Cardiac muscle cell (in vitro differentiated cells and primary cell): ENCODE measurements at places on chromosomes 7 and 10.
A peak's percentile ranks its signal among the peaks of the same experiment; 100 is the strongest.

- H3K36me3 ChIP-seq = no peaks in the 10 kb centered on the region
- no peak for DNase-seq
- no peaks in the 10 kb centered on the region for H3K4me1 ChIP-seq
- H3K27me3 ChIP-seq = no peaks in the 10 kb centered on the region
- H3K27ac ChIP-seq = no peak overlapping the region
- no peak overlapping the region for H3K4me3 ChIP-seq
Observed at GRCh38 chr7:145718129-145718528, 398.5 kb upstream of the CNTNAP2 start.

DNA sequence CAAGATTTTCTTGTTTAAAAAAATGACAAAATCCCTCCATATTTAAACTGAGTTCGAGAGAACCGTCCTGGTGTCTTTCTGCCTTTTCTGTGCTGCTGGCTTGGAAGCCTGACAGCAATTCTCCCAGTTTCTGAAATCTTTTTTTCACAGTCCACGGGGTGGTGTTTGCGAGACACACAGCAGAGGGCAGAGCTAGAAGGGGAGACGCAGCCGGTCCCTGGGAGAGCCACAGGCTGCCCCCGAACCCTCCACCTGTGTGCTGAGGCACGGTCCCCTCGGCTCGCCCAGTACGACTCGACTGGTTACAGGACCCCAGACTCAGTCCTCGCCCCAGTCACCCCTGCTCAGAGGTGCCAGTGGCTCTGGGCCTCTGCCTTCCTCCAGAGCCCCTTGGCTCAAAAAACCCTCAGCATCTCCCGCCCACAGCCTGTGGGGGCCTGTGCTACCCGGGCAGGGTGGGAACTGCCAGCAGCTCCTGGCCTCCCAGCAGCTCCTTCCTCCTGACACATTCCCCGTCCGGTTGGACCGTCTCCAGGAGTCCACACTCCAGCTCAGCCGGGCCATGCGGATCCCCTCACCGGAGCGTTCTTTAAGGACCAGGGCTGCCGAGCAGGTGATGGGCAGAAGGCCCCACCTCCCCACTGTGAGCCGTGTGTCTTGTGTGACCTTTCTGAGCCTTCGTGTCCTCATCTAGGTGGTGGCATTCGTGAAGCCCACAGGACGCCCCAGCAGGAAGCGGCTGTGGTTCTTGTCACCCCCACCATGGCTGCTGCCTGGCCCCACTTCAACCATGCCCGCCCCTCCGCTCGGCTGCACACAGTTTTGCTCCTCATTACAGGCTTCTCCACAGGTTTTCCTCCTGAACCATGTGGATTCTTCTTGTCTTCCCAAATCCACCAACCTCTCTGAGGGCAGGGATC is 52.3 kb upstream of the EN2 start:
- H3K27ac ChIP-seq = no peak overlapping the region
- no peak overlapping the region for H3K4me3 ChIP-seq
- peaks cover 62% of the 10 kb centered on the region for H3K27me3 ChIP-seq
- H3K4me1 ChIP-seq = no peaks in the 10 kb centered on the region
- peak; percentile 10 for DNase-seq

GRCh38 chr10:32237644-32238345 is 109.2 kb downstream of the EPC1 start:
- H3K27ac ChIP-seq = no peak overlapping the region
- no peak overlapping the region for H3K4me3 ChIP-seq
- H3K4me1 ChIP-seq = no peaks in the 10 kb centered on the region
- H3K27me3 ChIP-seq = no peaks in the 10 kb centered on the region
- peak; percentile 23 for DNase-seq

GRCh38 chr7:39954694-39955093 is 4.6 kb downstream of the CDK13 start:
- no peak for DNase-seq
- no peak overlapping the region for H3K4me3 ChIP-seq
- H3K36me3 ChIP-seq = no peaks in the 10 kb centered on the region
- no peak overlapping the region for H3K27ac ChIP-seq

DNA sequence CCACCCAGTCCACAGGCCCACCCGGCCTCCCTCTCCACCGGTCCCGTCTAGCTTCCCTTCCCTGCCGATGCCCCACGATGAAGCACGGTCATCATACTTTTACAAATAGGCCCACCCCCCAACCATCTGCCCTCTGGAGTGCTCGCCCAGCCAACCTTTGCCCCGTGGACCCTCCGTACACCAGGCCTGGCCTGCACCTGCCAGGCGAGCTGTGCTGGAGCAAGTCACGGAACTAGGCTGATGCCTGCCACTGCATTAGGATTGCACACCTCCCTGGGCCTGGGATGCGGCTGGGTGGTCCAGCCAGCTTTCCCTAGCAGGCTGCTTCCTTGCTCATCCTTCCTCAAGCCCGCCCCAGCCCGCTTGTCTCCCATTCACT is 44.7 kb downstream of the PPIF start:
- H3K27ac ChIP-seq = peak overlapping the region; percentile 20
- no peaks in the 10 kb centered on the region for H3K27me3 ChIP-seq
- no peak for DNase-seq
- peaks cover 2% of the 10 kb centered on the region for H3K36me3 ChIP-seq
- peaks cover 19% of the 10 kb centered on the region for H3K4me1 ChIP-seq

DNA sequence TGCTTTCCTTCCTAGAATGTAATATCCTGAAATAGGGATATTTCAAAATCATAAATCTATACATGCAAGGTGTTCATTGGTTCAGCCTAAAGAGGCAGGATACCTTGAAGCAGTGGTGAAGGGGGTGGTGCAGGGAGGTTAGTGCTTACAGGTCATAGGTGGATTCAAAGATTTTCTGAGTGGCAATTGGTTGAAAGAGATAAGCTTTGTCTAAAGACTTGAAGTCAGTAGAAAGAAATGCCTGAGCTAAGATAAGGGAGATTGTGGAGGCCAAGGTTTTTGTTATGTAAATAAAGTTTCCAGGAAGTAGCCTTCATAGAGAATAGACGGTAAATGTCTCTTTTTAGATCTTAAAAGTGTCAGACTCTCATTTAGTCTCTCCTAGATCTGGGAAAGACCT is 741.2 kb upstream of the ZWINT start:
- H3K27ac ChIP-seq = no peak overlapping the region
- no peak for DNase-seq
- no peaks in the 10 kb centered on the region for H3K36me3 ChIP-seq

- H3K4me3 ChIP-seq = no peak overlapping the region
- no peaks in the 10 kb centered on the region for H3K27me3 ChIP-seq
- no peaks in the 10 kb centered on the region for H3K4me1 ChIP-seq
- no peaks in the 10 kb centered on the region for H3K36me3 ChIP-seq
- no peak overlapping the region for H3K27ac ChIP-seq
Observed at GRCh38 chr10:43424416-43424815, 12.5 kb upstream of the ZNF487 start.

DNA sequence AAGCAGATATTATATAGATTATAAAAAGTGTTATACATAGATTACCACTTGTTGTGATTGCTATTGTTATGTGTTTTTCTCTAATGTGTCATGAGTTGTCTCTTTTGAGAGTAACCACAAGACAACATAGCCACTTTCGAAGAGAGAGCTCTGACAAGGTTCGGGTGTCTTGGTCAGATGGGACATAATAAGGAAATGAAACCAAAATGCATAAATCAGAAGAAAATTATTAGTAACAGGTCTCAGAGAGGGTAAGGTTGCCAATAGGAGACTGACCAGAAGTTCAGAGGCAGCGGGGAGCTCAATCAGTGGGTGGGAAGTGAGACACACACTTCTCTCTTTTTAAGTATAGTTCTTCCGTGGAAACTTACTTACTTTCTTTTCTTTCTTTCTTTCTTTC is 639.2 kb upstream of the POT1 start:
- no peak overlapping the region for H3K4me3 ChIP-seq
- H3K27me3 ChIP-seq = no peaks in the 10 kb centered on the region
- no peak overlapping the region for H3K27ac ChIP-seq
- no peaks in the 10 kb centered on the region for H3K4me1 ChIP-seq
- DNase-seq = no peak

- no peak for DNase-seq
- H3K27me3 ChIP-seq = peaks cover 15% of the 10 kb centered on the region
- no peak overlapping the region for H3K27ac ChIP-seq
- H3K36me3 ChIP-seq = no peaks in the 10 kb centered on the region
Observed at GRCh38 chr7:61111-61510, 131.3 kb upstream of the FAM20C start.

GRCh38 chr7:69823151-69823744 is 225.0 kb downstream of the AUTS2 start:
- no peak overlapping the region for H3K27ac ChIP-seq
- no peaks in the 10 kb centered on the region for H3K27me3 ChIP-seq
- peaks cover 29% of the 10 kb centered on the region for H3K4me1 ChIP-seq
- H3K4me3 ChIP-seq = no peak overlapping the region
- DNase-seq = no peak

- no peaks in the 10 kb centered on the region for H3K36me3 ChIP-seq
- no peaks in the 10 kb centered on the region for H3K4me1 ChIP-seq
- DNase-seq = no peak
- no peak overlapping the region for H3K4me3 ChIP-seq
- no peak overlapping the region for H3K27ac ChIP-seq
- H3K27me3 ChIP-seq = peaks cover 100% of the 10 kb centered on the region
Observed at GRCh38 chr10:49397036-49397999, 1.4 kb upstream of the DRGX start.

- H3K36me3 ChIP-seq = no peaks in the 10 kb centered on the region
- no peak for DNase-seq
- H3K27ac ChIP-seq = no peak overlapping the region
- no peaks in the 10 kb centered on the region for H3K27me3 ChIP-seq
- no peaks in the 10 kb centered on the region for H3K4me1 ChIP-seq
- H3K4me3 ChIP-seq = no peak overlapping the region
Observed at GRCh38 chr7:158048569-158048968, 539.1 kb downstream of the PTPRN2 start.

DNA sequence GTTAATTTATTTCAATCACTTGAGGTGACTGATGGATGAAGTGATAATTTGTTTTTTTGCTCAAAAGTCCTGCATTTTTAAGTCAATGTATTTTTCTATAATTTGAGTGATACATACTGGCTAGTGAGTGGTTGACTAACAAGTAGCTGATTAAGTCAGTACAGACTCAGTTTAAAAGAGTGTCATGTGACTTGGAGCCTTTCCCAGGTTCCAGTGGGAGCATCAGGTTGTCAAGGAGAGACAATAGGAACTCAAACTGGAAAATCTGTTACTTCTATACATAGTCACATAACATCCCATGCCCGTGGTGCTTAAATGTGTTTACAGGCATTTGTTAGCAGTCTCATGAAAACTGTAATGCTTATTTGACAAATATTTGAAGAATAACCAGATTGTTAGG is 154.7 kb downstream of the ANK3 start:
- no peak overlapping the region for H3K27ac ChIP-seq
- peaks cover 22% of the 10 kb centered on the region for H3K4me1 ChIP-seq
- DNase-seq = peak; percentile 55
- H3K27me3 ChIP-seq = no peaks in the 10 kb centered on the region
- no peaks in the 10 kb centered on the region for H3K36me3 ChIP-seq

DNA sequence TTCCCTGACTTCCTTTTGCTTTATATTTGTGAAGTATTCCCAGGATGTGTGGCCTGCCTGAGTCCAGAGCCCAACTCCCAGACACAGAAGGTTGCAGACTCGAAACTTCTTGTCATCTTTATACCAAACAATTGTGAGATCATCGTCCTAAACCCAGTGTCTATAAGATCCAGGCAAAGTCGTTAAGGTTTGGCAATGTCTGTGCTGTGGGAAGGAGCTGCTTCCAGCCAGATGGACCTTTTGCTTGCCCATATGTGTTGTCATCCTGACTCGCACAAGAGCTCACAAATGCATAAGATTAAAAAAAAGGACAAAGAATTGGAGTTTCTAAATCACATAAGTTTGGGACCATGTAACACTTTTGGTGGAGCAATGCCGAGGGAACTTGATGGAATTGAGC is 37.0 kb downstream of the WNT2 start:
- peaks cover 44% of the 10 kb centered on the region for H3K36me3 ChIP-seq
- peak overlapping the region; percentile 56 for H3K27ac ChIP-seq
- DNase-seq = no peak
- no peak overlapping the region for H3K4me3 ChIP-seq
- no peaks in the 10 kb centered on the region for H3K27me3 ChIP-seq
- H3K4me1 ChIP-seq = peaks cover 60% of the 10 kb centered on the region

- H3K4me3 ChIP-seq = no peak overlapping the region
- no peak for DNase-seq
- peak overlapping the region; percentile 11 for H3K27ac ChIP-seq
Observed at GRCh38 chr10:78937800-78938694, 130.7 kb upstream of the ZMIZ1 start.

DNA sequence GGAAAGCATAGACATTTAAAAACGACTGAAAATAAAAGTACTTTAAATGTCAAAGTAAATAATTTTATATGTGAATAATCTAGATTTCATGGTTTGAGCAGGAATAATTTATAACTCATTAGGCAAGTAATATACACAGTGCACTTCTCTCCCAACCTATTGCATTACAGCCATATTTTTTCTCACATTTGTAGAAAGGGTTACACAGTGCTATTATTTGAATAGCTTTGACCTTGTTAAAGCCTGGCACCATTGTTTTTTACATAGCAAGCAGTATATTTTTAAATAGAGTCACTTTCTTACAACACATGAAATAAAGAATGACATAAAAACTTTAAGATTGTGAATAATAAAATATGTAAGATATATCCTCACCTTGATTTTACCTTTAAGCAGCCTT is 969 bp downstream of the PPP1R3A start:
- peaks cover 24% of the 10 kb centered on the region for H3K4me1 ChIP-seq
- H3K27me3 ChIP-seq = no peaks in the 10 kb centered on the region
- no peak for DNase-seq
- H3K27ac ChIP-seq = peak overlapping the region; percentile 82
- peak overlapping the region; percentile 48 for H3K4me3 ChIP-seq
- H3K36me3 ChIP-seq = no peaks in the 10 kb centered on the region

- H3K27me3 ChIP-seq = no peaks in the 10 kb centered on the region
- H3K4me3 ChIP-seq = no peak overlapping the region
- H3K27ac ChIP-seq = peak overlapping the region; percentile 59
- peaks cover 15% of the 10 kb centered on the region for H3K4me1 ChIP-seq
Observed at GRCh38 chr7:134669845-134670373, 23.3 kb downstream of the BPGM start.

DNA sequence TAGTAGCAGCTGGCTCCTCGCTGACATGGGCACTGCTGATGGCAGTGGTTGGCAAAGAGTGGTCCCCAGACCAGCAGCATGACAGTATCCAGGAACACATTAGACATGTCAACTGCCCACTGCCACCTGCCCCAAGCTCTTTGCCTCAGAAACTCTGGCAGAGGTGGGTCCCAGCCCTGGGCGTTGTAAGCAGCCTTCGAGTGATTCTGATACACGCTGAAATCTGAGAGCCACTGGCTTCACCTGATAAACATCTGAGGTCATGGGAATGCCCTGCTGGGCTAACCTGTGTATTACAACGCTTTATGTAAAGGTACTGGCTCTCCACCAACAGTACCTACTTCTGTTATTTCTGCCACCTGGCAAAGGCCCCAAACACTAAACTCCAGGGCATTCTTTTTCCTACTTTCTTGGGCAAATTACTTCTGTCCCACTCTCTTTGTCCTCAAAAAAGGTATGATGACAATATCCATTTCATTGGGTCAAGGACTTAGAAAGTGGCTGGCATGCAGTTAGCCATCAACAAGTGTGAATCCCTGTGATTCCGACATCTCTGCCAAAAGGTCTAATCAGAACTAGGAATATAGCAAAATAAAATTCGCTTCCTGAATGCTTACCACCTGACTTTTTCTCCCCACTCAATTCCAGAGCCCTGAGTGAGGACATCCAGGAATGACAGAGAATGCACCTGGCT is 9.2 kb downstream of the SGMS1 start:
- no peak overlapping the region for H3K4me3 ChIP-seq
- no peaks in the 10 kb centered on the region for H3K36me3 ChIP-seq
- H3K4me1 ChIP-seq = peaks cover 34% of the 10 kb centered on the region
- H3K27ac ChIP-seq = no peak overlapping the region
- no peaks in the 10 kb centered on the region for H3K27me3 ChIP-seq
